ENCODE measurements at places on chromosomes 1 and 21.

DNA sequence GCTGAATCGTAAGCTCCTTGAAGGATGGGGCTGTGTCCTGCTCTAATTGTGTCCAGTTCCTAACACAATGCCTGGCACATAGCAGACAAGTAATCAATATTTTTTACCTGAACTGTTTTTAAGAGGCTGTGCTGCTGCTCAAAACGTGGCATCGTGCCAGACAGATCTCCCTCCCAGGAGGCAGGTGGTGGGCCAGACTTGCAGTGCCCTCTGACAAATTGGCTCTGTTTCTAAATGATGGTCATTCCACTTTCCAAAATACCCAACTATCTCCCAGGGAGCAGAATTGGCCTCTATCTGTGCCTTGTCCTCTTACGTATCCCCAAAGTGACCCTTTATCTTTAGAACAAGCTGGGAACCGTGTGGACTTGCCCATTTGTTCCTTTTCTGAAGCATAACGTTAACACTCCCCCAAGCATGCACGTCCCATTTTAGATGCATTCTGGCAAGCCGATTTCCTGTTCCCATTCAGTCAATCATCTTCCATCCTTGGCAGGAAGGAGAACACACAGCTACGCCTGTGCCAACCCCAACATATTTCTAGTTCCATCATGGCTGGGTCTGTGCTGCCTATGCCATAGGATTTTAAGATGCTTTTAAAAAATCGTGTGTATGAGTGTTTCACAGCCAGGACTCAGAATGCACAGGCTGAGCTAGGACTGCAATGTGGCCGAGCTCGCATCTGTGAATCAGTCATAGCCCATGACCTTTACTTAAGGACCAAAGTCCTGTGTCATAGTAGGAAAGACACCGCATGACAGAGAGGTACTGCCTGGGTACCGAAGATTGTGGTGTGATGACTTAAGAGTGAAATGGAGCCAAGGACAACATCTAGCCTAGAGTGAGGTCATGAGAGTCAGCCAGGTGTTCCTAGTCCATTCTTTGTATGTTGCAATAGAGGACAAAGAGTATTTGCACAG is 408.6 kb downstream of the PRDM2 start:
- no peak for DNase-seq

DNA sequence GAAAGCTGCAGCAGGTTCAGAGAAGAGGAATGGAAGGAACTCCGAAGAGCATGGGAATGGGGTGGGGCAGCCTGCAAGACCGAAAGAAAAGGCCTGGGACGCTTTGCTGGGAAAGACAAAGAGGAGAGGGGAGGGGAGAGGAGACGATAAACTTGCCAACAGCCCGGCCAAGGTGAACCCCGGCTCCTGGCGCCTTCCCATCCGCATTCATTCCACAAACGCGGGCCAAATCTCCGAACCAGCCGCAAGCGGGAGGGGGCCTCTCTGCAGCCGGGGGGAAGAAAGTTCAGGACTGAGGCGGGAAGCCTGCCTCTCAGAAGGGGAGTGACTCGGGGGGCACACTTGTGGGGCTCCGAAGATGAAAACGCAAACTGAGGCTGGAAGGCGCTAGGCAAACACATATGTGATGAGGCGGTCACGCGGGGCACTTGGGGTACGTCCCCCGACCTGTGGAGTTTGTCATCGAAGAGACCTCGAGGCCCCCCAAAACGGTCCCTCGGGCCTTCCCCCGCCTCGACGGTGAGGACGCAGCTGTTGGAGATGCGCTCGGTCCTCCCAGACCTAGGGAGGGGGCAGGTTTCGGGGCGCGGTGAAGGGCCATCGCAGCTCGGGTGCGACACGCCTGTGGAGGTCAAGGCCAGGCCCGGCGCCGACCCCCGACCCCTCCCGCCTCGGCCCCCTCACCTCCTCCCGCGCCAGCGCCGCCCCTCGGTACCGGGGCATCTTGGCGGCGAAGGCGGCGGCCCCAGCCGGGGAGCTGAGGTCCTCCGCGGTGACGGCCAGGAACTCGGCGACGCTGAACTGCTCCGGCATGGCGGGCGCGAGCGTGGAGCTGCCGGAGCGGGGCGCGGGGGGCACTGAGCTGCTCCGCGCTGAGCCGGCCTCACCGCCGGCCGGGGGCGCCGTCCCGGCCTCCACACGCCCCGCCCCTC is at the start of gene ASAP3:
ASAP3 (minus strand) TSS at position 859 of the 932 bp plus-strand sequence; CDS start at position 813, 46 bp downstream.
- DNase-seq: peak; percentile 5

DNA sequence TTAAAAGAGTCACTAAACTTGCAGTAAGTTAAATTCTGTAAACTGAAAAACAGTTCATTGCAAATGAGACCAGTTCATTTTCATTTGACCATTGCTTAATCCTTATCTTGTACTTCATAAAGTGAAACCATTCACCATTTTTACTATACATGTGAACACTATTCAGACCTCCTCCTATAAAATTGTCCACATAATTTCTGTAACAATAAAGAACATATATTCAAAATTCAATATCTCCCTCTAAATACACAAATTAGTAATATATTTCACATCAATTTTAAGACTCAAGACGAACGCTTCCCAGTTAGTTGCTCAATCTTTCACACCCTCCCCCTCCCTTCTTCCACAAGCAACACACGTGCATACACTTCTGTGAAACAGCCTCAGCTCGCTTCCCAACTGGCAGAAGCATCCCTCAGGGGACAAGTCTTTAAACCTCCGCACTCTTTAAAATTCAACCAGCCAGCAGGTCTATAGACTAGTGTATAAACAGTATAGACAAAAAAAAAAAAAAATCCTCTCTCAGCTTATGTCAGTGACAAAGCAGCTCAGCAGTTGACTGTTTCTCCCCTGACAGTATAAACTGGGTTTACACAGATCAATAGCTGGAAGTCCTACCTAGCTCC is 99.6 kb downstream of the DENND1B start:
- DNase-seq: no peak

DNA sequence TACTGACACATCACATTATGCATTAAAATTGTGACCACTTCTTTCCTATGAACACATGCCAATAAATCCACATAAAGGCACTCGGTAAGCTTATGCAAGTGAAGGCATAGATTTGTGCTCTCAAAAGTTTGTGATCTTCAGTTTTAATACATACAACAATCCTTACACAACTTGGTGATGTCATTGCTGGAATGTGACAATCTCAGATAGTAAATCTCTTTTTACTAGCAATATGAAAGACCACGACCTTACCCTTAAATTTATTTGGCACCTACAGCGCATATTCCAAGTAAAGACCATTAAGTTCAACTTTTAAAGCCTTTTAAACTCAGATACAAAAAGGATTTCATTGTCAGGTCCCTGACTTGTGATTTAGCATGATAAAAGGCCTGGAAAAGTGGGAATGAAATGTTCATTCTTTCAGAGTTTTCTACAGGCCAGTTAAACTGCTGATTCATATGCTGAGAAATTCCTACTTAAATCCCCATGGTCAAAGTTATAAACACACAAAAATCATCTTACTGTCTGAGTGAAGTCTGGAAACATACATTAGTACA is 157.4 kb downstream of the SIPA1L2 start:
- no peak for DNase-seq

GRCh38 chr1:175597205-175597604 is 146.2 kb downstream of the TNR start:
- no peak for DNase-seq

DNA sequence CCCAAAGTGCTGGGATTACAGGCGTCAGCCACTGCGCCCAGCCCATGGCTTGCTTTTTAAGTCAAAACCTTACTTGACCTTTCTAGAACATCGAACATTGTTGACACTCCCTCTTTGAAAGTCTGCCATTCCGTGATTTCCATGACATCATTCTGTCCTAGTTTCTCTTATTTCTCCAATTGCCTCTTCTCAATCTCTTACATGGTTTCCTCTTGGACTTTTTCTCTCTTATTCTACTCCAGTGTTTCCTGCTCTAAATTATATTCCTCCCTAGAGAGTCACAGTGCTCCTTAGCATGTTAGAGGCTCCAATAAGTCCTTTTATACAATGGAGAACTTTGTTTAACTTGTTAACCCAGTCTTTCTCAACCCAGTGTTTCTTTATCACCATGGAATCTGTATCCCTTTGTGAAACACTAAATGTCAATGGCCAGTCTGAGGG is 25.5 kb downstream of the JAM2 start:
- DNase-seq: no peak

GRCh38 chr1:207021876-207022596 is 10.5 kb downstream of the C1orf116 start:
- no peak for DNase-seq

GRCh38 chr1:116326486-116326885 is 46.6 kb upstream of the ATP1A1 start:
- no peak for DNase-seq

DNA sequence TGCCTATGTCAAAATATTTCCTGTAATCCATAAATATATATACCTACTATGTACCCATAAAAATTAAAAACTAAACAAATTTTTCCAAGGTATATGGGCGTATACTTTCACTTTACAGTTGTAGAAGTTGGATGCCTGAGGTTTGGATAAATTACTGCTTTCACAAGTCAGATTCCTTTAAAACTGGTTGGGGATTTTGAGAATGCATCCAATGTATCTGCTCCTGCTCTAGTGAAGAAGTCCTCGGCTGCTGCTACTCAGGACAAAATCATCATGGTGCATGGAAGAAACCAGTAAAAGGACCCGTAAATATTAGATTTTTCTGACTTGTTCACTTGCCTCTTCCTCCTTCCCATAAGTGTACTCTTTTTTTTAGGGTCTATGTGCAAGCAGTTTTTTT is 841.1 kb downstream of the USP25 start:
- no peak for DNase-seq

GRCh38 chr1:11174261-11174942 is 14.8 kb upstream of the ANGPTL7 start:
- DNase-seq: no peak

GRCh38 chr1:4513685-4514084 is 140.7 kb upstream of the AJAP1 start:
- DNase-seq: no peak

GRCh38 chr1:44015206-44015605 is 16.1 kb downstream of the SLC6A9 start:
- no peak for DNase-seq

GRCh38 chr1:207603777-207604176 is 41.2 kb upstream of the CR1L start:
- DNase-seq: no peak
